ENCODE measurements at places on chromosomes 12 and 14.

- no peak for DNase-seq
These were observed 474.1 kb downstream of the FLRT2 start for GRCh38 chr14:86003998-86004397.

GRCh38 chr12:131835616-131836171, 7.5 kb downstream of the MMP17 start:
- no peak for DNase-seq

GRCh38 chr12:53751336-53752191, at the start of gene CISTR:
CISTR (minus strand) TSS chr12:53751979.
- peak; percentile 58 for DNase-seq

DNA sequence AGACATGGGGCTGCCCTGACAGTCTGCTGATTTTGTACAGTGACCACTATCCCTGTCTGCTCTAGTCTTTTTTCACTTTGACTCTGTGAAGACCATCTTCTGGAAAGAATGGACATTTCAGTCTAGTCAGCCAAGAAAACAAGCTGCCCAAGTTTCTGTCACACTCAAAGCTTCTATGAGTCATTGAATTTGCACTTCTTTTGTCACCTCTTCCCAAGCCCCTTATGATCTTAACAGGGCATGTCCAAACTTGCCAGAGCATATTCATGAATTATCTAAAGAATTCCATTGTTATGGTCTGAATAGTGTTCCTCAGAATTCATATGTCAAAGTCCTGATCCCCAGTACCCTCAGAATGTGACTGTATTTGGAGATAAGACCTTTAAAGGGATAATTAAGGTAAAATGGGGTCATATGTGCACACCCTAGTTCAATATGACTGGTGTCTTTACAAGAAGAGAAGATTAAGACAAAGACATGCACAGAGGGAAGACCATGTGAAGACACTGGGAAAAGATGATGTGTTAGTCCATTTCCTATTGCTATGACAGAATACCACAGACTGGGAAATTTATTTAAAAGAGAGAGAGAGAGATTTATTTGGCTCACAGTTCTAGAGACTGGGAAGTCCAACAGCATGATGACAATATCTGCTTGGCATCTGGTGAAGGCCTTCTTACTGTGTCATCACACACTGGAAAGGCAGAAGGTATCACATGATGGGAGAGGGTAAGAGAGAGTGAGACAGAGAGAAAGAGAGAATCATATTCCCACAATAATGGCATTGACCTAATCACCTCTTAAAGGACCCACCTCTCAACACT, 242.6 kb downstream of the BTG1 start:
- DNase-seq, result no peak

DNA sequence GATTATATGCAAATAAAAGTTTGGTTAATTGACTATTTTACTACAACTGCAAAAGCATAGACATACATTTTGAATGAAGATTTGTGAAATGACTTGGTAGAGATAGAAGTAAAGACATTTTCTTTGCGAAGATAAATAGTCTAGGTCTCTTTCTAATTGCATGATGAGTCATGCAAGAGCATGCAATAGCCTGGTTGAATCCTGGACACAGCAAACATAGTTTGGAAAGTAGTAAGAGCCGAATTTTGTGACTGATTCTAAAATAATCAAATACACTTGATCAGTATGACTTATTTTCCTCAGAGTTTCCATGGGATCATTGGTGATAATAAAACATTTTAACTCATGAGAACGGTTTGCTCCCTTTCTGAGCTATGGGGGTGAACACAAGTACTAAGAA, 27.7 kb upstream of the CAND1 start:
- DNase-seq, result no peak

DNA sequence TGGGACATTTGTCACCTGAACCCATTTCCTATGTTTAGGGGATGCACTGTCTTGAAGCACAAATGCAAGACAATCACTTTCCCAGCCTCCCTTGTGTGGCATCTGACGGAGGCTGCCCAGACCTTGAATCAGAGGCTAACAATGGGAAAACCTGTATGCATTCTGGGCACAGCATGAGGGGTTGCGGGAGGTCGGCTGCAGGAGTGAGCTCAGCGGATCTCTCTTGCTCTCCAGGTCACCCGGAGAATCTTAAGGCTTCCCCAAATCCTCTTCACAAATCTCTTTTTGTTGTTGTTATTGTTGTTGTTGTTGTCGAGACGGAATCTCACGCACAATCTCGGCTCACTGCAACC, 15.3 kb downstream of the NFKBIA start:
- DNase-seq, result no peak

- DNase-seq, result no peak
These were observed 17.0 kb downstream of the RNASE10 start for GRCh38 chr14:20522332-20522731.

DNA sequence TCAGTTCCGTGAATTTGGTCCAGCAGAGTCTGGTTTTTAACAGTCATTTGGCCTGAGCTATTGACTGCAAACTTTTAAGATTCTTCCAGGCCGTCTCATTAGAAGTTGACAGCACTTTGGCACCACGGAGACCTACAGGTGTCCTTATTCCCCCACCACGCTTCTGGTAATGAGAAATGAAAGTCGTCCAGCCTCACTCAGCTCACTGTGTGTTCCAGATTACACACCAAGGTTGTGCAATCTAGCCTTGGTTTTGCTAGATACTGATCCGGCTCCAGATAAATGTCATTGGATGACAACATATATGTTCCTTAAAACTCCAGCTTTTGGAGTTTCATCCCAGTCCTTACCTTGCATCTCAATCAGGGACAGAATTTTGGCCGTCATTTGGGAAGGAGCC, 210.4 kb downstream of the CHST11 start:
- DNase-seq, result no peak

DNA sequence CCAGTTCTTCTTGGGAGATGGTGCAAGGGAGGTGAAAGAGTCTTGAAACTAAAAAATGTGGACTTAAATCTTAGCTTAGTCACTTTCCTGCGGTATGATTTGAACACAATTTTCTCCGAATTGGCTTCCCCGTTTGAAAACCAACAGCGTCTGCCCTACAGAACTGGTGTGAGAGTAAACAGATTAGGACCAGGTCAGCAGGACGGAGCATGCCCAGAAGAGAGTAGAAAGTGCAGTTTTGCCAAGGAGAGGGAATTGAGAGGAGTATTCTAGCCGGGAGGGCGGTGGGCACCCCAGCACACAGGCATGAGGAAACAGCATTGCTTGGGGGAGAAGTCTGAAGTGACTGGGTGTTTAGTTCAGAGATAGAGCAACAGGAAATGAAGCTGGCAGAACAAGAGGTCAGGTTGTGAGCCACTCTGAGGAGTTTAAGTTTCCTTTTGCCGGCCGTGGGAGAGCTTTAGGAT, 927.1 kb downstream of the VRK1 start:
- DNase-seq, result no peak

DNA sequence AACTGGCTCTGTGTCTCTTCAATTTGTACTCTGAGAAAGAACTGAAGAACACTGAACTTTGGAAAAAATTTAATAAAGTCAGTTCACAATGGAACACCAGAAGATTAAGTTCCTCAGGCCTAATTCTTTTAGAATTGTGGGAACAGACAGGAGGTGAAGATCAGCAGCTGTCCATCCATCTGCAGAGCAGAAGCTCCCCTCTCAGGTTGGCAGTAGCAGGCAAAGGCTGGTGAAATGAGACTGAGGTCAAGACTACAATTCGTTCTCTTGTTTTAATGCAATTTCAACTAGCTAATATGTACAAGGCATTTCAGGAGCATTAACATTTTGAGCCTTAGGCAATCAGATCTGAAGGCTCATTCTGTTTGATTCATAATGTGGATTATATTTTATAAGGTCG, 10.3 kb upstream of the TRHDE start:
- DNase-seq, result no peak

DNA sequence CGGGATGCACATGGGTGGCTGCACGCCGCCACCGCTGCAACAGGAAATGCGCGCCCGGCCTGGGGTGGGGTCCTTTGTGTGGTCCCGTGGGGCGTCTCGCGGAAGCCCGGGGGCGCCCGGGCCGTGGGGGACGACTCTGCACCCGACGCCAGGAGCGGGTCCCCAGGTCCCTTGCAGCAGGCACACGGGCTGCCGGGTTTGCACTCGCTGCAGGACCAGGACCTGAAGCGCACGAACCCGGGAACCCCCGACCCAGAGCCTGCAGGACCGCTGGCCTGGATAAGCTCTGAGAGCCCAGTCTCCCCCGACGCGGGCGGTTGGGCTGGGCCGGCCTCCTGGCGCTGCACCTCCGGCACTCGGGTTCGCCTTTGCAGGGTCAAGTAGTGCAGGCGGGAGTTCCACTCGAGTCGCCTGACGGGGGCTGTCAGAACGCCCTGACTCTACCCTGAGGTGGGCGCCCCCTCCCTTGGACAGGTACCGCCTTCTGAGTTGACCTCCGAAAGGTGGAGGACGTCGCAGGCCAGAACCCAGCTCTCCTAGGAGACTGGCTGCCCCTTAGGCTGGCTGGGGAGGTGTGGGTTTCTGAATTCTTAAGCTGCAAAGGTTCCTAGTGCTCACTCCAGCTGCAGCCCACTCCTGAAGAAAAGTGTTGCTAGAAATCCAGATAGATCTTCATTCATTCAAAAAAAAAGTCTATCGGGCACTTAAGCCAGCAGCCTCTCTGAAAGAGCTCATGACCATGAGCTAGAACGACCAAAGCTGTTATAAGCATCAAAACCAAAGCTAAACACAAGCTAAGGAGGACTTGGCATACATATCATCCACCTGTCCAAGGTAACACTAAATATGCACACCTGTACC, 68.0 kb downstream of the RNF34 start:
- peak; percentile 63 for DNase-seq

- DNase-seq, result peak; percentile 44
These were observed 7.8 kb upstream of the PLXNC1 start for GRCh38 chr12:94140556-94140955.

- DNase-seq, result no peak
These were observed 5.9 kb upstream of the RPL41 start for GRCh38 chr12:56110571-56110970.

DNA sequence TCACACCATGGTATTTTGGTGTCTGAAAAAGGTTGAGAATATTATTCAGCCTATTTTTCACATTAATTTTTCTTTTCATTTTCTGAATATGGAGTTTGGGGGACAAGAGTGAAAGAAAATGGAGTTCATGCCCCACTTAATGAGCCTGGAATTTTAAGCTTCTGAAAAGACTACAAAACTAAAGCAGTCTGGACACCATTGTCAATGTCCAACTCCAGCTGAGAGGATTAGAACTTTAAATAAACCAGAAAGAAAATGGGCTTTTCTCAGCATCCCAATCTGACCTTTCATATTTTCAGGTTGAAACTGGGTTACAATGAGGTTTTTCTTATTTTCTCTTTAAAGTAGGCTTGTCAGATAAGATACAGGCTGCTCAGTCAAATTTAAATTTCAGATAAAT, 207.7 kb downstream of the SLC6A15 start:
- no peak for DNase-seq

- DNase-seq, result no peak
These were observed 98.7 kb downstream of the INSM2 start for GRCh38 chr14:35632676-35633075.

DNA sequence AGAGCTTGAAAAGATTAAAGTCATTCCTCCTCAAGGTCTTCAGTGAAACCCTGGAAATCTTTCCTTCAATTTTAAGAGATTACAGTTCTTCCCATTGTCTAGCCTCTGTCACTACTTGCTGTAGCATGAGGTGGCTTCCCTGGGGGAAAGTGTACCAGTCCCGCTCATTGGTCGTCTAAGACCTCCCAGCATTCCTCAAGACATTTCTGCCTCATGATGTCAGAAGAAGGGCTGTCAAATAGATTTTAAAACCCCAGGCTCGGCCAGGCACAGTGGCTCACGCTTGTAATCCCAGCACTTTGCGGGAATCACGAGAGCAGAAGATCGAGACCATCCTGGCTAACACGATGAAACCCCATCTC, 46.7 kb downstream of the SMUG1 start:
- no peak for DNase-seq

DNA sequence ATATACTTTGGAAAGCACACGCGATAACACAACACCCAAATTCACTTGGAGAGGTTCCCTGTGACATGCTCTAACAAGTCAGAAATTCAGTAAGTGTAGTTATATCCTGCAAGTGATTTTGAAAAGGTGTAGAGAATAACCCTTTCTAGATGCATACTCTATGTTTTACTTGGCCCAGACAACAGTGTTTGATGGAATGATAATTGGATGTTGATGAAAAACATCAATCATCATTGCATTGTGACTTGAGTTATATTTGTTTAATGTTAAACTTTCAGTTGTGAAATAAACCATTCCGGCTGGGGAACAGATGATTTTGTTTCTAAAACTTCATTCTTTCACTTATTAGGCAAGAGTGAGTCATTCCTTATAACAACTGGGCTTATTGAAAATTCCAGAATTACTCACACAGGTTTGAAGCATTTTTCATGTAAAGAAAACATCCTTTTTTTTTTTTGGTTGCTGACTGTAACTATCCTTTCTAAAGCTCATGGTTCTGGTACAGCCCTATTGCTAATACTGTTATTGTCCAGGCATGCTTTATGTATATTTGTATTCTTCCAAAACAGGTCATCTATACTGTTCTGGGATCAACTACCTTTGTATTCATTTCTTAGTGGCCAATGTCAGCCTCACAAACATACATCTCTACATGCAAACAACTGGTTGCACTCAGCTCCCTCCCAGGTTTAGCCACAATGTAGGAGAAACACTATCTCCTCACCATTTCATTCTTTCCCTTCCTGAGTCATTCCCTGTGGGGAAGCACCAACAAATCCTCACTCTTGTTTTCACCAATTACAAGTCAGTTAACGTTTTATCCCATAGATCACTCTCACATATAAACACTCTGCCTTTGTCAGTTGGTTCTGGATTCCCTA, 121.2 kb upstream of the LRIG3 start:
- DNase-seq, result no peak

DNA sequence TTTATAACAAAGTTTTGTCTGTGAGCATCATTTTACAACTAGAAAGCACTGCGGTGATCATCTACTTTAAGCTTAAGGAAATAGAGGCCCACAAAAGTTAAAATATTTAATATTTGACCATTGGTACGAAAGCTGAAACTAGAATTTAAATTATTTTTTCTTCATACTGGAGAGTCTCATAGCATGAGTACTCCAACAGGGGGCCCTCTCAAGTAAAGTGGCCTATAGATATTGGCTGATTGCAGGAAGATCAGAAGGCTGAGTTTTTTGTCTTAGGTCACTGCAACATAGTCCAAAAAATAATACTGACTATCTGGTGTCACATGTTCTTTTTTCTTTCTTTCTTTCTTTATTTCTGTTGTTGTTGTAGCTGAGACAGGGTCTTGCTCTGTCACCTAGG, 75.3 kb upstream of the ZDHHC17 start:
- no peak for DNase-seq

GRCh38 chr14:81565441-81566290, 32.0 kb upstream of the SEL1L start:
- DNase-seq, result no peak

- DNase-seq, result no peak
These were observed 1146.8 kb downstream of the FSCB start for GRCh38 chr14:43360239-43360638.
